ENCODE measurements at places on chromosomes 16 and 17.

- no peak for DNase-seq
Measured at GRCh38 chr17:81465910-81466309, 46.7 kb downstream of the ACTG1 start.

GRCh38 chr16:66735891-66736290 is 15.5 kb downstream of the DYNC1LI2 start:
- no peak for DNase-seq

- no peak for DNase-seq
Measured at GRCh38 chr16:62149631-62150030, 113.4 kb upstream of the CDH8 start.

DNA sequence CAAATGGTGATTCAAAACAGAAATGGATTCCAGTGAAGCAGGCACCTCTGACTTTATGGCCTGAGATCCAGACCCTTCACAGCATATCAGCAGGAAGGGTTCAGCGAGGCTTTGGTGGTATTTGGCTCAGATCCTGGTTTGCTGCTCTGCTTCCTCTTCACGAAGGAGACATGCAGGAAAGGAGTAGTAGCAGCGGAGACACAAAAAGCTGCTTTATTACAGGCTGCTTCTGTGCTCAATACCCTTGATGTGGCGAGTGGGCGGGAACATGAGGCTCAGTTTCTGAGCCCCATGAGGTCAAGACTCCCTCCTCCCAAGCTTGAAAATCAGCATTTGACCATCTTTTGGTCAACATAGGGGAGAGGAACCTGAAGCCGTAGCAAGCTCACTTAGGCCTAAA is 213.3 kb upstream of the AXIN2 start:
- DNase-seq = no peak

GRCh38 chr17:55926276-55926990 is 175.6 kb downstream of the PCTP start:
- no peak for DNase-seq

DNA sequence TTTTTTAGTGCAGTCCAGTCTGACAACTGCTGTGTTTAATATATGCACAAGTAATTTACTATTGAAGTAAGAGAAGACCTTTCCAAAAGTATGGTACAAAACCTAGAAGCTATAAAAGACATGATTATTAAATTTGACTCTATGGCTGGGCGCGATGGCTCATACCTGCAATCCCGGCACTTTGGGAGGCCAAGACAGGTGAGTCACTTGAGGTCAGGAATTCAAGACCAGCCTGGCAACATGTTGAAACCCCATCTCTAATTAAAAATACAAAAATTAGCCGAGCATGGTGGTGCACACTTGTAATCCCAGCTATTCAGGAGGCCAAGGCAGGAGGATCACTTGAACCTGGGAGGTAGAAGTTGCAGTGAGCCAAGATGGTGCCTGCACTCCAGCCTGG is 41.4 kb upstream of the VWA3A start:
- DNase-seq = no peak

DNA sequence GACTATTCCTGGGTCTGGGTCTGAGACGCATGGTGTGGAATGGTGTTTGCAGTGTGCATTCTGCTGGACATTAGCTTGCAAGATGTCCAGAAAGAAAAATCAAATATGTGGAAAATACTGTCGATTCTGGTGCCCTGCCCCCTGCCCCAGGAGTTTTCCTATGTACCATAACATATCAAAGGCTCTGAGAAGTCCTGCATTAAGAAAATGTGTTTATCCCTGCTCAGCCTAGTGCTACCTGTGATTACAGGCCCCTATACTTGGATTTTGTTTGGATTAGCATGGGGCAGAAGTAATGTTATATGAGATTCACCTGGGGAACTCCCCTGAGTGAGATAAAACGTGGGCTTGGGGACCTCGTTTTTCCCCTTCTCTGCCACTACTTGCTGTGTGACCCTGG is 325.0 kb downstream of the CBLN1 start:
- DNase-seq = no peak

GRCh38 chr17:72297326-72298115 is 176.7 kb downstream of the SOX9 start:
- no peak for DNase-seq

DNA sequence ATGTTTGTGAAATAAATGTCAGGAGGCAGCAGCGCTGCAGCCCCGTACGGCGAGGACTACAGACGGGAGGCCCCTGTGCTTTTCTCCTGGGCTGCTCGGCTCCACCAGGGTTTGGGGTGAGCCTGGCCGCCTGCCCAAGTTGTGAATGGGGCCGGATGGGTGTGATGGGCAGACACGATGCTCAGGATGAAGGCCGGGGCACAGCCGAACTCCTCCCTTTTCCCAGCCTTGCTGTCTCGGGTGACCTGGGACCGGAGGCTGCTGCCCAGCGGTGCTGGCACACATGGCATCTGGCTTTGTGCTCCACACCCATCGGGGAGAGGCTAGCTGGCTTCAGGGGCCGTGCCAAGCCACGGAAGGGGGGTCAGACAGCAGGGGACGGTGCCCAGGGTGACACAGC is 34.2 kb upstream of the ZFPM1 start:
- DNase-seq = no peak

GRCh38 chr16:6949240-6949639 is 383.4 kb upstream of the RBFOX1 start:
- no peak for DNase-seq

DNA sequence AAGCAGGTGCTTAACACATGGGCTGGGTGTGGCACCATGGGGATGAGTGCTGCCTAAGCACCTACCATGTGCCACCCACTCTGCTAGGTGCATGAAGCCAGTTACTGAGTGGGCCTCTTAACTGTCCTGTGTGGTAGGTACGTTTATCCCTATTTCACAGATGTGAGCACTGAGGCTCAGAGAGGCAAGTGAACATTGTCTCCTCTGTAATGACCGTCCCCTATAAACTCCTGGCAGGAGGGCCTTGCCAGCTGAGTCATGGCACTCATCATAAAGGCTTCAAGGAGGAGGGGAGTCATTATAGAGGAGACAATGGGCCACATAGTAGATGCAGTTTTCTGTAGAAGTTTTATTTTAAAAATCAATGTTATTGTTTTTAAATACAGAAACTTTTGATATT is 79.1 kb downstream of the RAB11FIP4 start:
- no peak for DNase-seq

DNA sequence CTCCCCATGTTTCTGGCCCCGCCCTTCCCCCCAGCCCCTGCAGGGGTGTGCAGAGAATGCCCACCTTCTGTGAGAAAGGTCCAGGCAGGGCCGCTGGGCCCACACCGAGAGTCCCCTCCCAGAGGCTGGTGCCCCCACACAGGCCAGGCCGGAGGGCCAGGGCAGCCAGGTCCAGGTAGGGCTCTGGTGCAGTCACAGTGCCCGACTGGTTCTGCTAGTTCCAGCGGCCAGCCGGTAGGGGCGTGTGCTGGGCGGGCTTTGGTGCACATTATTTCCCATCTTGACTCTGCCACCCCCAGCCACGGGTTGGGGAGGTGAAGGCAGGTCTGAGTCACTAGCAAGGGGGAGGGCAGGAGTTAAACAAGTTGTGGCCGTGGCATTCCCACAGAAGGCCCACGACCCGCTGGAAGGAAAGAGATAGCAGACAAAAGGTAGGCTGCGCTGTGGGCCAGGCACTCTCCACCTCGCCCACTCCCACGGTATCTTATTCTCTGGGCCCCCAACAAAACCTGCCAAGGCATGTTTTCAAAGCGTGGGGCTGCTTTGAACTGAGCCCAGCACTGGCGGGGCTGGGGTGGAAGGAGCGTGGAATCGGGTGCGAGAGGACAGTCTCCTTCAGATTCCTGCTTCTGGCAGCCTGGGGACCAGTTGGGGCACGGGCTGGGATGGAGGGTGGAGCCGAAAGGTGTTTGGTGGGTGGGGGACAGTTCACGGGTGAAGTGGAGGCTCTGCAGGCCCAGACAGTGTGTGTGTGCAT is 1.9 kb downstream of the EPN3 start:
- DNase-seq = no peak
